Activated gamma-delta T cell treated with anti-CD3 and anti-CD28 coated beads, Interleukin-2, amount 50 U/mL, for 16 hours (primary cell): ENCODE measurements at places on chromosomes 16 and 17.

GRCh38 chr17:79654960-79655382, 44.1 kb upstream of the RBFOX3 start:
- no peak for DNase-seq

DNA sequence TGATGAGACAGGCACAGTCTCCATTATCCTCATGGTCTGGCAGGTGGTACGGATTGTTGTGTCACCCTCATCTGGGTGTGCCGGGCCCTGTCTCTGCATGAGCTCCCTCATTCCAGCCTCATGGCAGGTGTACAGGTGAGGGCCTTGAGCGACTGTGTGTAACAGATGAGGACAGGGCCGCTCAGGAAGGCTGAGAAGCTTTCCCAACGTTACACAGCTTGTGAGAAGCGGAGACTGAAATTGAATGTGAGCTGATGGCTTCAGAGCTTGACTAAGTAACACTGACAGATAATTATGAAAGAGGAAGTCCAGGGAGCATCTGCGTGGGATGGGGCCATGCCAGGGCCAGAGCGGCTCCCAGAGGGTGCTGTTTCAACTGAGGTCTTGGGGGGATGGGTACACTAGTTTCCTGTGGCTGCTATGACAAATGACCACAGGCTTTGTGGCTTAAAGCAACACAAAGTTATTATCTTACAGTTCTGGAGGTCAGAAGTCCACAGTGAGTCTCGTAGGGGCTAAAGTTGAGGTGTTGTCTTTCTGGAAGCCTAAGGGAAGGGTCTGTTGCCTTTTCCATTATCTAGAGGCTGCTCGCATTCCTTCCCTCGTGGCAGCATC, 36.7 kb downstream of the CMIP start:
- no peak for DNase-seq

DNA sequence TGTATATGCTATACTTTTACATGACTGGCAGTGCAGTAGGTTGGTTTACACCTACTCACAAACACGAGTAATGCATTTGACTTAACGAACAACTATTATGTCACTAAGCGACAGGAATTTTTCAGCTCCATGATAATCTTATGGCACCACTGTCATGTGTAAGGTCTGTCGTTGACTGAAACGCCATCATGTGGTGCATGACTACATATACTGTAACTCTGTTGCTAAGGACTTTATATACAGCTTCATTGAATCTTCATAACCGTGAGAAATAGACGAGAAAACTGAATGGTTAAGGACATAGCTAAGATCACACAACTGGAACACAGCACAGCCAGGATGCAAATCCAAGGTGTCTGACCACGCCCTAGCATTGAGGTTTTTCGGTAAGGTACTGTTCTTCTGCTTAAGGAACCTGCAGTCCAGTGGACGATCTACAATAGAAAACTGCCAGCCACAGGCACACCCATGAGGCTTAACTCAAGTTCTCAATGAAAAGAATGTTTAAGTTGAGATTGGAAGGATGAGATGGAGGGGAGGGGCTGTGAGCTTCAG, 3.3 kb downstream of the CFAP20 start:
- DNase-seq = no peak

GRCh38 chr16:4855371-4855770, 8.1 kb downstream of the UBN1 start:
- DNase-seq = no peak

DNA sequence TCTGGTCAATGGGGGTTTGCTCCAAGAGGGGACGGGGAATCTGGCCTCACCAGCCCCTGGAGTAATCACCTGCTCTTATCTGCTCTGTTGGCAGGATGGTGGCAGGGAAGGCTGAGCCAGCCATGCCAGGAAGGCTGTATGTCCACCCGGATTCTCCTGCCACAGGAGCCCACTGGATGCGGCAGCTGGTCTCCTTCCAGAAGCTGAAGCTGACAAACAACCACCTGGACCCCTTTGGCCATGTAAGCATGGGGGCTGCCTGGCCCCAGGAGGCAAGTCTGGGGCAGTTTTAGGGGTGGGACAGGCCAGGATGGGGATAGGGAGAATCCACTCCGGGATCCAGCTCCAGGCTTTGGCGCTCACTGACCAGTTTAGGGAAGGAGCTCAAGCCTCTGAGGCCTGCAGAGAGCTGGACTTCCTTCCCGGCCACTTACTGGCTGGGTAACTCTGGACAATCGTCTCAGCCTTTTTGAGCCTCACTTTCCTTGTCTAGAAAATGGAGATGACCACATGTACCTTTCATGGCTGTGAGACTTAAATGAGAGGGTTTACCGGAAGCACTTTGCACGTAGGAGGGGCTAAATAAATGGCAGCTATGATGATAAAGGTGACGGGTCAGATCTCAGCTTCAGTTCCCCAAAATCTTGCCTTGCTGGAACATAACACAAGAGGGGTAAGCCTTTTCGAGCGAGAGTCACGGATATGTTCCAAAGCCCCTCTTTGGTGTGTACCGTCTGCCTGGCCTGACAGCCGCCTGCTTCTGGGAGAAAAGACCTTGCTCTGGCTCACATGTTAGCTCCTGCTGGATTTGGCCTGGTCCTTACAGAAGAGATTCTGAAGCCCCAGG, 15.4 kb downstream of the TBX4 start:
- DNase-seq = no peak

DNA sequence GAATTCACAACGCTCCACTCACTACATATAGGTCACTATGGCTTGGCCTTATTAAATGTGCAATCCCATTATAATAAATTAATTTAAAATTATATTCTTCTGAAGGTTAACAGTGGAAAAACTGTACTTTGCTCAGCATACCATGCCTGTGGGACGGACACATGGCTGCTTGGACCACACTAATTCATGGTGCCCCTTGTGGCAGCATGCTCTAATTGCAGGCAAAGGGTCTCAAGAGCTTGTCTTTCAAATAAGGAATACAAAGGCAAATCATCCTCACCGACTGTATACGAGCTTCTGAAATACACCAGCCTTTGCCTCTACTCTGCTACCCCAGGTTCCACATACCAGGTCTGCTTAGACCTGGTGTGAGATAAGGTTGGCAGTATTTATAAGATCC, 11.7 kb downstream of the SMPD3 start:
- no peak for DNase-seq

DNA sequence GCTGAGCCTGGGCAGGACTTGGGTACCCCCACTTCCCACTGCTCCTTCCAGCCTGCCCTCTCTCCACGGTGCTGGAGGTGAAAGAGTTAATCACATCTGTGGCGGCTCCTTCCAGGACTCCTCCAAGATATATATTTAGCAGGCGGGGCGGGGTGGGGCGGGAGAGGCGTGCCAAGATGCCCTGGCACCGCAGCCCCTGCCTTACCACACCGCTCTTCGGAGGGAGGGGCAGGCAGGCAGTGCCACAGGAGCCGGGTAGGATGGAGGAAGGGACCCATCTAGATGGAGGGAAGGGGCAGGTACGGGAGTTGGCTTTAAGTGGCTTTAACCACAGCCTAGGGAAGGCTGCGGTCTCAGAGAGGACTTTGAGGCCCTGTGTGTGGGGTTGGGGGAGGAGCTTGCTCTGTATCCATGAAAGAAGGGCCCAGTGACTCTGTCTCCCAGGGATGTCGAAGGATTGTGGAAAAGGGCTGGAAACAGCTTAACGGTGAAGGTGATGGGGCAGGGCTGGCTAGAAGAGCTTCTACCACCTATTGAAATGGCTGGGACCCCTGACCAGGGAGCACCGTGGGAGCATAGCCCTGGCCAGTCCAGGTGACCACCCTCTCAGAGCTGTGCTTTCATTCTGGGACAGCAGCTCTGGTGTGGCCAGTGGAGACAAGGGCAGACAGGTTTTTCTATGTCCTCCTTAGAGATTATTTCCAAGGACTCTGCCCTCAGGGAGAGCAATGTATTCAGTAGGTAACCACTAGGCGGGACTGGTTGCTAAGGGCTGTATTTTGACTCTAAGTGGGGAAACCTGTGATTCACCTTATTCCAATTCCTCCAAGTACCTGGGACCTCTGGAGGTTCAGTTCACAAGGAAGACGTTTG, 13.0 kb downstream of the GPR142 start:
- DNase-seq = no peak

- DNase-seq = no peak
Observed at GRCh38 chr16:7548796-7549318, 216.2 kb downstream of the RBFOX1 start.

DNA sequence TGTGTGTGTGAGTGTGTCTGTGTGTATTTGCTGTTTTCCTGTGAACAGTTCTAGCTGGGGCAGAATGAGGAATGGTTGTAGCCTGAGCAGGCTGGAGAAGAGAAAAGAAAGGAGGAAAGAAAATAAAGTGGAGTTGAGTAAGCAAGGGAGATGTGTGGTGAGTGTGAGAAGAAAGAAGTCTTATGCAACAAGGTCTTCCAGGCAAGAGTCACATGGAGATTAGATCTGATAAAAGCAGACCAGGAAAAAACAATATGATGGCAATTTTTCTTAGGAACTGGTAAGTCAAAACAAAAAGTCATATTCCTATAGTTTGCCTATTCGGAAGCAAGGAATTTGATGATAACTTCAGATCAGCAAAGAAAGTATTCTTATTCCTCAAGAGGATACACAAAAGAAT, 125.0 kb downstream of the HS3ST3A1 start:
- DNase-seq = no peak

- no peak for DNase-seq
Observed at GRCh38 chr17:10649602-10650001, 7.5 kb downstream of the MYH3 start.

GRCh38 chr17:35692512-35693210, 38.8 kb upstream of the RASL10B start:
- no peak for DNase-seq

- no peak for DNase-seq
Observed at GRCh38 chr16:23448392-23448791, 4.6 kb downstream of the COG7 start.

- peak; percentile 5 for DNase-seq
Observed at GRCh38 chr17:47896672-47897490, 845 bp downstream of the SP2 start.

DNA sequence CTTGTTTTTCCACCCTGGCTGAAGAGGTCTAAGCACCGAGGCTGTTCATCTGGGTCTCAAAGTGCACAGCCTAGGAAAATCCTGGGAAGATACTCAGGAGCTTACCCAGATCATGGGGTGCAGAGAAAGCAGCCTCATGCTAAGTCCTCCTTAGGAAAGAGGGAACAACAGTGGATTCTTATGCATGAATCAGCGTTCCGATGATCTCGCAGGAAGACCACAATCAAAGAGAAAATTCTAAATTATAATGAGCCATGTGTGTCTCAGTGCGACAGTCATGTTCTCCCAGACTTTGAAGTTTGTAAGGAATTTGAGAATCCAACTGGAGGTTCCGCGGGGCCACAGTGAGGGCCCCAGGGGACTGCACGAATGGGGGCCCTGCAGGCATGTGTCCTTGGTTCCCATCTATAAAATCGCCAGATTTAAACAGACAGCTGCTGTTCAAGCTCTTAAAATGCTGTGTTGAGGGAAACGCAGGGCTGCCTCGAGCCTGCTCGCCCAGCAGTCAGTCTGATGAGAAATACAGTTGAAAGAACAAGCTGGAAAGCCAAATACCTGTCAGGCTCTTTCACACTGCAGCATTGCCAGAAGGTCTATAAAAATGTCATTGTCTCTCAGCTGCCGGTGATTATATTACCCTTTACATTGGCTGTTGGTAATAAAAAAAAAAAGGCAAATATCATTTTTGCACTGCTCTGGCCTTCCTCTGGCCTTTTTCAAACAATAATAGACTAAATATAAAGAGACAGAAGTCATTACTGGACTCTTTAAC, 152.1 kb downstream of the PMP22 start:
- DNase-seq = no peak
